CD4-positive, alpha-beta T cell treated with Interleukin-6 for 4 hours (primary cell): ENCODE measurements at places on chromosomes 1 and 21.

GRCh38 chr1:234139966-234140365, 233.3 kb upstream of the COA6 start:
- no peak for DNase-seq

DNA sequence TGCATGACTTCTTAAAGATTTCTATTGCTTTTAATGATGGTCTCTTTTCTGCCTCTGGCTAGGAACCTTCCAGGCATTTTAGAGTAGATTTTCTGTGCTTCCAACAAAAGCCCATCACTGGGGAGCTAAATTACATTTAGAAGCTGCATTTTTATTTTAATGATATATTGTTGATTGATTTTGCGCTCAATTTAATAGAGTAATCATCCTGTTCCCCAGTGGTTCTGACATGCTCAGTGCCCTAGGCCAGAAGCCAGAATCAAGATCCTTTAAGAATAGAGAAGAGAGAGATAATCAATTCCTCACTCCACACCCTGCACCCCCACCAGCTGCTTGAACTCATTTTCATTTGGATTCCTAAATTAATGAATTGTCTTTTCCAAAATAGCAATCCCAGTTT, 97.8 kb downstream of the PCP4 start:
- DNase-seq = no peak

DNA sequence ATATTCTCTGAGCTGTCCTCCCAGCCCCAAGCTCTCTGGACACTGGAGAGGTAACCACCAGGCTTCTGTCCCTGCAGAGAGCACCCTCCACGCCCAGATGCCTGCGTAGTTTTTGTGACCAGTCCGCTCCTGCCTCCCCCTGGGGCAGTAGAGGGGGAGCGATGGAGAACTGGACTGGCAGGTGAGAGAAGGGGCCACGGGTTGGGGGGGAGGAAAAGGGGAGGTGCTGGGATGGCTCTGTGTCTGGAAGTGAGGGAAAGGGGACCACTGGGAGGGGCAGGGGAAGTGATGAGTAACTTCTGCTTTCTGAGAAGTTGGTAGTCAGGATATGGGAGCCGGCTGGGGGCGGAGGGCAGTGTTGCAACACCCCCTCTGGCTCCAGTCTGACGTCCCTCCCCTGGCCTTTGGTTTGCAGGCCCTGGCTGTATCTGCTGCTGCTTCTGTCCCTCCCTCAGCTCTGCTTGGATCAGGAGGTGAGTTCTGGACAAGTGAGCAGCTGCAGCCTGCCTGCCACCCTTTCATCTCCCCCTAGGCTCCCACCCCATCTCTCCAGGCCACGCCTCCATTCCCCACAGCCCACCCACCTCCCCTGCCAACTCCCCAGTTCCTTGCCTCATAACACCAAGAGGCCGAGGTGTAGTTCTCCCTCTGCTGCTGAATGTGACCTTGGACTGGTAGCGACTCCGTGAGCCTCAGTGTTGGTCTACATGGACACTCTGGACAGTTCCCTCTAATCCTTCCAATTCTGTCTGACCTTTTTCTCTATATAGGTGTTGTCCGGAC, 3.1 kb downstream of the ADAMTSL4 start:
- no peak for DNase-seq

GRCh38 chr1:11422686-11423085, 56.3 kb upstream of the DISP3 start:
- DNase-seq = no peak

- DNase-seq = peak; percentile 37
Observed at GRCh38 chr1:176073524-176074157, 133.4 kb downstream of the COP1 start.

DNA sequence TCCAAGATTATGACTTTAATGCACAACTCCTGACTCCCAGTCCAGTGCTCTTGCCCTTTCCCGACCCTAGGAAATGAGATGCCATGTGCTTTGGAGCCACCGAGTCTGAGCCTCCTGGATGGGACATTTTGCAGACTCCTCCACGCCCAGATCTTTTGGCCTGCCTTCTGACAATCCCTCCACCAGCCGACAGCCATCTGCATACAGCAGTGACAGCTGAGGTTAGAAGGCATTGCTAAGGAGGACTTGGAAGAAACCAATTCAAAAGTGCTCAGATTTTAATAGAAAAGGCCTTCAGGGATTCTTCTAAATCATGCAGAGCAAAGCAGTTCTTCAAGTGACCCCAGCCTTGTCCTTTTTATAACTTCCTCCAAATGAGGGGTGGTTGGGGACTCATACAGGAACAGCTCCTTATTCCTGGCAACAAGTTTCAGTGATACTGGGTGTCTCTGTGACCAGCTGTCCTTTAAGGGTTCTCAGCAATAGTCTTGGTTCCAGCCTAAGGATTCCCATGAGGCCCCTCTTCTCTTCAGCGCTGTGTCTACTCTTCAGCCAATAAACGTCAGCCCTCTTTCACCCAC, 369.3 kb downstream of the PBX1 start:
- no peak for DNase-seq
